Stimulated activated CD4-positive, alpha-beta T cell treated with anti-CD3 and anti-CD28 coated beads, Interleukin-2, amount 100 ng/mL, for 24 hours (primary cell): ENCODE measurements at places on chromosomes 7 and 10.

GRCh38 chr10:50432211-50433009, 181.1 kb upstream of the ASAH2 start:
- DNase-seq, result no peak

DNA sequence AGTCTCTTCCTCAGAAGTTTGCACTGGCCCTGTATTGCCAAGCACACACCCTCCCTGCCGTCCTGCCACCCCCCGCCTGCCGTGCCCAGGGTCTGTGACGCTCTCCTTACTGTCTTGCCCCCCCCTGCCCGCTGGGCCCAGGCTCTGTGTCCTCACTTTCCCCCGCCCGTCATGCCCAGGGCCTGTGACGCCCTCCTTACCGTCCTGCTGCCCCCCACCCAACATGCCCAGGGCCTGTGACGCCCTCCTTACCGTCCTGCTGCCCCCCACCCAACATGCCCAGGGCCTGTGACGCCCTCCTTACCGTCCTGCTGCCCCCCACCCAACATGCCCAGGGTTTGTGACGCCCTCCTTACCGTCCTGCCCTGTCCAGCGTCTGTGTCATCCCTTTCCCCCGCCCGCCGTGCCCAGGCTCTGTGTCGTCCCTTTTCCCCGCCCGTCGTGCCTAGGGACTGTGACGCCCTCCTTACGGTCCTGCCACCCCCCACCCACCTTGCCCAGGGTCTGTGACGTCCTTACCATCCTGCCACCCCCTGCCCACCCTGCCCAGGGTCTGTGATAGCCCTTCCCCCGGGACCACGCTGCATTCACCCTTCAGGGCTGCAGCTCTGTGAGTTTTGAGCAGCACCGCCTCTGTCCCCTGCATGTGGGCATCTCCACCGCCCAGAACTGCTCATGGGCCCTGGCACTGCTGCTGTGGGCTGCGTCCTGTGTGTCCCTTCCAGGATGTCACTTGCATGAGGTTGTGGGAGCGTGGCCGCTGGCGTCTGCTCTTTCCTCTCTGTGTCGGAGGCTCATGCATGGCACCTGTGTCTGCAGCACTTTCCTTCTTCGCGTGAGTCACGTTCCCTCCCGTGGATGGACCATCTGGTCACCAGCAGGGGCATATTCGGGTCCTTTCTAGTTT, 19.3 kb upstream of the PRKAR1B start:
- no peak for DNase-seq

- DNase-seq, result no peak
These were observed 16.2 kb downstream of the CNNM1 start for GRCh38 chr10:99345350-99345749.

GRCh38 chr10:123912871-123913270, 21.3 kb upstream of the CPXM2 start:
- no peak for DNase-seq

DNA sequence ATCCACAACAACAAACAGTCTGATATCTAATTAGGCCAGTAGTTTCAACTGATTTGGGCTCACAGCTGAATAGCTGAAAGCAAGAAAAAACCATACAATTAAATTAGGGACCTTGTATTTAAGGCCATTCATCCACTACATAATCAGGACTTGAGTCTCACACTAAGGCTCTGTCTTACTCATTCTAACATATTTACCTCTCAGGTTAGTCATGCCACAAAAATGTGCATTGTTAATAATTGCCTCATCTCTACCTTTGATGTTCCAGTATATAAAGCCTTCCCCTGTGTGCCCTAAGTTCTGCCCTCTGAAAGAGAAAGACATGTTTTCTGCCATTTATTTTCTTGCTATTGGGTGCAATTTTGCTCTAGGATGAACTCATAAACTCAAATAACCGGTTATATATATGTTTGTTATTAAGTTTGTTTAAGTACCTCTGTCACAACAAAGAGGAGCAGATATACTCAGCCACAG, 5.3 kb upstream of the C1GALT1 start:
- DNase-seq, result no peak

GRCh38 chr10:100021322-100021721, 11.6 kb upstream of the DNMBP start:
- no peak for DNase-seq

GRCh38 chr7:49845626-49846025, 72.2 kb downstream of the VWC2 start:
- DNase-seq, result no peak

GRCh38 chr10:3364768-3365480, 192.3 kb upstream of the PITRM1 start:
- no peak for DNase-seq

- DNase-seq, result no peak
These were observed 55.4 kb downstream of the MICALL2 start for GRCh38 chr7:1403638-1404459.

- no peak for DNase-seq
These were observed 39.5 kb downstream of the TSPAN14 start for GRCh38 chr10:80493522-80494051.

DNA sequence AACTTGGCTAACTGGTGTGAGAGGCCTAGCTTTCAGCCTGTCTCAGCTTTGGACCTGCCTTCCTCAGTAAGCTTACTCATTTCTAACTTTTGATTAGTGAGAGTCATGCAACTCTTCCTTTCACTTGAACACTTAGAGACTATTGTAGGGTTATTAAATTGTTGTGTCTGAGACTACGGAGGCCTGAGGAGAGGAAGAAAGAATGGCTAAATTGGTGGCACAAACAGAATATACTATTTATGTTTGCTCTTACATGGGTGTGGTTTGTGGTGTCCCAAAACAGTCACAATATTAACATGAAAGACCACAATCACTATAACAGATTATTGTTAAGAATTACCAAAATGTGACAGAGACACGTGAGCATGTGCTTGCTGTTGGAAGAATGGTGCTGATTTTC, 82.1 kb downstream of the TRIM24 start:
- no peak for DNase-seq
